B cell (primary cell): ENCODE measurements at places on chromosomes 16 and 17. TPM values are rescaled to one million over a fixed set of nuclear protein-coding genes. Genes with fewer than 3 reads are reported as not detected.
A peak's percentile ranks its signal among the peaks of the same experiment; 100 is the strongest.

DNA sequence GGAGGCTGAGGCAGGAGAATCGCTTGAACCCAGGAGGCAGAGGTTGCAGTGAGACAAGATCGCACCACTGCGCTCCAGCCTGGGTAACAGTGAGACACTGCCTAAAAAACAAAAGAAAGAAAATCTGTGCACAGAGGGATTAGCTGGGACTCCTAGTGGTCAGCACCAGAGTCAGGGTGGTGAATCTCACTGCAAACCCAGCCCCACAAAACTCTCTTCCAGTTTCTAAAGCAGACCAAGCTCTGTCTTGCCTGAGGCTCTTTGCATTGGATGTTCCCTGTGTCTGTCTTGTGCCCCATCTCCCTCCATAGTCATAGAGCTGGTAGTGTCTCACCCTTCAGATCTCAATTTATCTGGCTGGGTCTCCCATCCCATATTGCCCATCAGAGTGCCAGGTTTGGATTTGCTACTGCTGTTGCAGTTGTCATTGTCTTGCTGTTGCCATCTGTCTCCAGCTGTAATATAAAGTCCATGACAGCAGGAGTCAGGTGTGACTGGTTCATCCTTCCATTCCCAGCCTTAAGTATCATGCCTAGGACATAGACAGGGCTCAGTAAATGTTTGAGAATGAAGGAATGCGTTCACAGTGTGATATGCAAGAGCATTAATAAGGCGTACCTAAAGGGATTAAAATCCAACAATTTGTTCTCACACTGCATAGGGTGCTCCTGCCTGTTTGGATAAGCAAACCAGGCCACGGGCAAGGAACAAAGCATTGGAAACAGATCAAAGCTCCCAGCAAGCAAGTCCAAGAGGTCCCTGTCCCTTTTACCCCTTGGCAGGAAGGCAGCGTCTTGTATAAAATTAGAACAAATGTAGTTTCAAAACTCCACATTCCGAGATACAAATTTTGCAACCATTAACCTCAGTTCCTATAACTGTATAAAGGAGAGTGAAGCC, 614.6 kb upstream of the CDH5 start:
- no peak for DNase-seq

ADORA2B gene
- total RNA-seq = not detected in 2 replicates

DNA sequence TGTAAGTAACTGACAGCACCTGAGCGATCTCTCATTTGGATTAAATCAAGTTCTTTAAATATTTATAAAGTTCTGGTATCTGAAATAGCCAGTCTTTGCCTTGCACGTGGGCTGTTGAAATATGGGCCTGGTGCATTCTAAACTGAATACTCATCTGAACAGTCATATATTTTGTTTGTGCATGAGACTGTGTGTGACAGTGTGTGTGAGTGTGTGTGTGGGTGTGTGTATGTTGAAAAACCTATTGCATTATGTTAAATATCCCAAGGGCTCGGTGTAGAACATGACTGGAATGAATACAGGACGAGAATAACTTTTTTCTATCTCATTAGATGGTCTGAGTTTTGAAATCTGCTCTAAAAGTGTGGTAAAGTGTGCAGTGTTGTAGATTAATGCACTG, 82.4 kb upstream of the TOX3 start:
- no peak for DNase-seq

DNA sequence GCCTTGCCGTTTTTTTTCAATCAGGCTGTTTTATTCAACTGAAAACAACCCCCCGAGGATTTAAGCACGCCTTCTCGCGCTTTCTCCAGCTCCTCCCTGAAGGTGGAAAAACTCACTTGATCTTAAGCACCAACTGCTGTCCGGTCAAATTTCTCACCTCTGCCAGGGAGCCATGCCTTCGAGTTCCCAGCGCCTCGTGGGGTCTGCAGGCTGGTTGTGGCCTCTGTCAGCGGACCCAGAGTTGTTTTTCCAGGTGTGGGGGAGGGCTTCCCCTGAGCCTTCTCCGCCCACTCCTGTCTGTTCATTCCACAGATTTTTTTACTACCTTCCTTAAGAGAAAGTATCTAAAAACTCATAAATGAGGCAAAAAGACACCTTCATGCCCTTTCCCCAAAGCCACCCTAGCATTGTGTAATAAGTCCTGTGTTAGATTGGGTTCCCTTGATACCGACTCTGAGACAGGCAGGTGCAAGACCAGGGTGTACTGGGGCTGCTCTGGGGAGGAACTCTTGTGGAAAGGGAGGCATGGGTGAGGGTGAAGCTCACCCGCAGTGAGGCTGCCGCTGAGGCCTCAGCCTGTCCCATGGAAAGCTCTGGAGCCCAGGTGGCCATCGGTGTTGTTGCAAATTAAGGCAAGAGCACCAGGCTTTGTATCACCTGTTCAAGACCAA, 101.6 kb downstream of the AXIN2 start:
- DNase-seq = no peak

- no peak for DNase-seq
These were observed 146.7 kb downstream of the KCNJ12 start for GRCh38 chr17:21522755-21523336.

- no peak for DNase-seq
These were observed 10.7 kb downstream of the CACNG1 start for GRCh38 chr17:67055041-67055443.

ASIC2 gene
- not detected in 2 replicates for total RNA-seq

MAP2K6 gene
- 7.7 TPM in 2 replicates for total RNA-seq

WNT9B gene
- total RNA-seq = not detected in 2 replicates

GRCh38 chr17:4074831-4075495, 67.9 kb downstream of the ZZEF1 start:
- peak; percentile 75 for DNase-seq

GRCh38 chr17:17380145-17380925, 77.2 kb downstream of the NT5M start:
- DNase-seq = no peak

GRCh38 chr16:88798772-88799455, 4.7 kb upstream of the CDT1 start:
- DNase-seq = no peak

ZNF385C gene
- total RNA-seq = 0.78 and 1.1 TPM in 2 replicates

DNA sequence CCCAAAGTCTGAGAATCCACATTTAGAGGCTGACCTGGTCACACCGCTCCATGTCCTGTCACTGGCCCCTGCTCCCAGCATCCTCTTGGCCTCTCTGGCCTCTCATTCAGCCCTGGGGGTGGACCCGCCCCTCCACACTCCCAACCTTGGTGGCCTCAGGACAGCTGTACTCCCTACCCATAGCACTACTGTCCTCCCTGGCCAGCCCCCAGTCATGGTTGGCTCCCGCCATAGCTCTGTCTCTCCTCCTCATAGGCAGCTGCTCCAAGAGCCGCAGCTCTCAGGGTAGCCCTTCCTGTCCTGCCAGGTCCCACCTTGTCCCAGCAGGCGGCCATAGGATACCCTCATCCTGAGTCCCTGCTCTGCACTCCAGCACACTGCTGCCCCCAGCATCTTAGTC, 38.0 kb upstream of the PHB1 start:
- DNase-seq = no peak

GRCh38 chr17:51853857-51854256, 304.7 kb downstream of the CA10 start:
- no peak for DNase-seq

SEC14L5 gene
- not detected in 2 replicates for total RNA-seq

GRCh38 chr16:58495521-58496331, 4.2 kb upstream of the NDRG4 start:
- DNase-seq = no peak

- DNase-seq = no peak
These were observed 27.8 kb upstream of the MFSD6L start for GRCh38 chr17:8826808-8827435.

DNA sequence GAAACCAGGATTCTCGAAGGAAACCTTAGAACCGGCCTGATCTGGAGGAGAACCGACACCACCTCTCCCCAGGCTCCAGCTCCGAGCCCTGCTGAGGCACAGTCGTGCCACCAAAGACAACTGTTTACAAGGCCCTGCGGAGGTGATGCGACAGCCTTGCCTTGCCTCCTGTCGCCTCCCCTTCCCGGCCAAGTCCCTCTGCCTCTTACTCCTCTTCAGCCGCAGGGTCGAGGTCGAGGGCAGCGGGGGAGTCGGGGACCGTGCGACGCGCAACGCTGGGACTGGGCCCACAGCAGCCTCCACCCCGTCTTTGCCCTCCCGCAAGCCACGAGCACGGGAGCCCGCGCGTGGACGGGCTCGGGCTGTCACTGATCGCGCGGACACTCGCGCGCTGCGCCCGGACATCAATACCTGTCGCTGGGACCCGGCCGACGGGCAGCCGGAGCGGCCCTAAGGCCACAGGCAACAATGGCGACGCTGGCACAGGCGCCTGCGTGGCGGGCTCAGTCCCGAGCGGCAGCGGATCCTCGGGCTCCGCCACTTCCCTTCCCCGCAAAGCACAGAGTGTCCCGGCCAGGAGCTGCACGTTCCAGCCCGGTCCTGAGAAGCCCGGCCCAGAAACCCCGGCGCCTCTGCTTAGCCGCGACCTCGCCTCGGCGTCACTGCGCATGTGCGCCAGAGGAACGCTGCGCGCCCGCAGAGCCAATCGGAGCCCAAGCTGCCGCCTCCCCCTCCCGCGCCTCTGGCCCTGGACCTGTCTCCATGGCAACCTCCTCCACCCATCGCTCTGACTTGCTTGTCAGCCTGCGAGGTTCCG, at the start of gene ZNF287:
ZNF287 (minus strand) TSS at position 664 of the 817 bp plus-strand sequence. CDS start 1,473 bp downstream, outside the sequence.
- DNase-seq = peak; percentile 97

- DNase-seq = no peak
These were observed 54.7 kb downstream of the SLC6A2 start for GRCh38 chr16:55710466-55710865.
